Activated CD8-positive, alpha-beta T cell treated with anti-CD3 and anti-CD28 coated beads, Interleukin-2, amount 10 ng/mL, durations not matched to agents 7 days and 5 days (primary cell): ENCODE measurements at places on chromosomes 3 and 15.

GRCh38 chr3:55988905-55989304, 479.4 kb downstream of the ERC2 start:
- DNase-seq = no peak

- no peak for DNase-seq
Observed at GRCh38 chr3:33636125-33636850, 81.8 kb downstream of the CLASP2 start.

DNA sequence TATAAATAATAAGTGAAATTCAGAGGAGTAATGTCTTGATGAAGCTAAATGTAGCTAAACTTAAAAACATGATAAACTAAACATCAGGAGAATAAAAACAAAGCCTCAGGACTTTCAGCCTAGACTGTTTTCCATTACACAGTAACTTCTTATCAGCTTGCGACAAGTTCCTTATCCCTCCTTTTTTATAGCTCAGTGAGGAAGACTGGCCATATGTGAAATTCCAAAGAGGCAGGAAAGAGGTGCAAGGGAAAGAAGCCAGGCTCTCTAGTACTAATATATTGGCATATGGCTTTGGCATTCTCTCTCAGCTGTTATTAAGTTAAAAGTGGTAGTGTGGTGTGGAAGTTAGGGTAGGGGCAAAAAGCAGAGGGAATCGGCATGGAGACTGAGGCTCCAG, 4.4 kb downstream of the COX17 start:
- no peak for DNase-seq

- DNase-seq = no peak
Observed at GRCh38 chr15:101088271-101088670, 163.6 kb downstream of the CHSY1 start.

GRCh38 chr3:46456118-46456517, 8.6 kb downstream of the LTF start:
- no peak for DNase-seq

DNA sequence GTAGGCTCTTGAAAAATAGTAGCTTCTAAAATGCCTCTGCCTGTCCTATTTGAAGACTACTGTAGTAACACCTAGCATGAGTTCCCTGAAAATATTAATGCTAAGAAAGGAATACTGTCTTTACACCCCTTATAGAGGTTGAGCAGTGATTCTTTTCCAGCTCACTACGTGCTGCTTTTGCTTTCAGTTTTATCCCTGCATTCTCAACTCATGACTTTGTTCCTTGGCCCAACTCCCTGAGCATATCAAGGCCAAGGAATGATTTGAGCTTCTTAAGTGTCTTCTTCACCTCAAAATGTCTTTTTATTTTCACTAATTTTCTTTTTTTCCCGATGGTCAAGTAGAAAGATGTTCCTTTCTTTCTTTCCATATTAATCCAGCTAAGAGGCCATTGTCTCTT, 16.5 kb upstream of the P2RY13 start:
- DNase-seq = no peak
